ENCODE measurements at places on chromosomes 3 and 15. TPM values are rescaled to one million over a fixed set of nuclear protein-coding genes. Genes with fewer than 3 reads are reported as not detected.

GRCh38 chr3:156648086-156648485 is 26.3 kb upstream of the TIPARP start:
- no peak for DNase-seq

DNA sequence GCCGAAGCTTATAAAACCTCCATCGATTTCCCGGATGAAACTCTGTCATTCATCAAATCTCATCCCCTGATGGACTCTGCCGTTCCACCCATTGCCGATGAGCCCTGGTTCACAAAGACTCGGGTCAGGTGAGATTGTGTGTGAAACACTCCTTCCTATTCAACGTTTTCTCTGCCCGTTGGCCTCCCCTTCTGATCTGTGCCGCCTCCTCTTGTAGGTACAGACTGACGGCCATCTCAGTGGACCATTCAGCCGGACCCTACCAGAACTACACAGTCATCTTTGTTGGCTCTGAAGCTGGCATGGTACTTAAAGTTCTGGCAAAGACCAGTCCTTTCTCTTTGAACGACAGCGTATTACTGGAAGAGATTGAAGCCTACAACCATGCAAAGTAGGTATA is 47.4 kb downstream of the SEMA6D start:
- DNase-seq: no peak

- no peak for DNase-seq
Observed at GRCh38 chr3:99482191-99482590, 156.2 kb upstream of the COL8A1 start.

DNA sequence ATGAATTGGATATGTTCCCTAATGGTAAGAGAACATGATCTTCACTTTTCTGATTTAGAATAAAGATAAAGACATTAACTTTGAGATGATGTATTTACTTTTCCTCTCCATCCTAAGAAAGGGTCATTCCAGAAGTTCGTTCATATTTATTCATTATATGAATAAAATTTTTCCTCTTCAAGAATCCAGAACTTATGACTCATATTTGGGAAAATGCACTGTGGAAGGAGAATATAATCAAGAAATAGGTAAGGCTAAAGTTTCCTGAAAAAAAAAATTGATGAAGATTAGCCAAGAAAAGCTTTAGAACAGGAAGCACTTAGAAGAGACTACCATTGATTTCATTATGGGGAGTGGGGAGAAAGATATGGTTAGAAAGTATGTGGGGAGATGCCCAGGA is 36.5 kb upstream of the CBLB start:
- no peak for DNase-seq

DNA sequence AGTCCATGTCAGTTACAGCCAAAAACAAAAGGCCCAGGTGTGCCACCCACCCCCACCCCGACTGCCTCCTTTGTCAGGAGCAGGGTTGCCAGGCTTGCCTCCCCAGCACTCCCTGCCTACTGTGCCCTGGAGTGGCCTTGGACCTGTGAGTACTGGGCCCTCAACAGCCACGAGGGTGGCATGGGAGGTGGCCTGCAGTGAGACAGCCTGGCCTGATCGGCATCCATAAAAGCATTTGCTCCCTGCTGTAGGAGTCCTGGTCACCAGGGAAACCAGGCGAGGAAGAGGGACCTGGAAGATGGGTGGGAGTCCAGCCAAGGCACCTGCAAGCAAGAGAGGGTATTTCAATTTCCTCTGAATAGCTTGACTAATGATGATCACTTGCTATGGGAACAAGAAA is 56.4 kb upstream of the KCNMB2 start:
- no peak for DNase-seq

DNA sequence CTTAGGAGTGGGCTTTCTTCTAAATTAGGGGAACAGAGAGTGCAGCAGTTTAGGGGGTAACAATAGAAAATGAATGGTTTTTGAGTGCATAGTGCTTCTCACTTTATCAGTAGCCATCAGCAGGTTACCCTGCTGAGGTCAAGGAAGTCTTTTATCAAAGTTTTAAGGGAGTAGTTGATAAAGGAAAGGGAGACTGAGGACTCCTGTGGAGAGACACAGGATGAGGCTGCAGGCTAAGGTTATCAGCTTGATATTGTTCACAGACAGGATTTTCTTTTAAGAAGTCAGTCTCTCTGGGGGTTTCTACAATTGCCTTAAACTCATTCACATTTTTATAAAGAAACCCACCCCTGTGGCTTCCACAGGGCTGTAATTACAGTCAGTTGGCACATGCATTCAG is 205.0 kb downstream of the AGBL1 start:
- DNase-seq: no peak

DNA sequence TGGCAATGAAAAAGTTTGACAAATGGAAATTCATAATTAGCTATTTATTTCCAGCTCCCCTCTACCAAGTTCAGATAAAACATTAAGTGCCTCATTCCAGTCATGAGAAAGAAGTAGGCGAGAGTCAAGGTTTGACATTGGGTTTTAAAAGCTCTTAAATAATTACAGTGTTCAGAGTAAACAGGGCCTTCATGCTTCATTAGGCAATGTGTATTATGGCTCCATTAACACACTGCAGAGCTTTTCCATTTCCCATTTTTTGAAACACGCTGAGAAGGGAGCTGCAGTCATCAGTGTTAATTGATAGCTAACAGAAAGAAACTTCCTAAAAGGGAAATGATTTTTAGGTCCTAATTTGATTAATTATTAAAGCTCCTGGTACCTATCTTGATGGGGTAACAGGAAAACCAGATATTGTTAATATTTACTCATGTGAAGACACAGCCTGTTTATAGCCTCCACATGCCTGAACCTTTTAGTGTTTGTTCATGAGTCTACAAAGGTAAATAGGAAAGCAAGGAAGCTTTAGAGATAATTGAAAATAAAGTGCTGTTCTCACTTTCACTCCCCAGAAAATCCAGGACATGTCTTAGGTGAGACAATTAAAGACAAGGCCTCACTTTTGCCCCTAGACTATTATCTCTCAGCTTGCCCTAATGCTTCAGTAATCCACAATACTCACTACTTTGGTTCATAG is 28.7 kb downstream of the SST start:
- no peak for DNase-seq

DNA sequence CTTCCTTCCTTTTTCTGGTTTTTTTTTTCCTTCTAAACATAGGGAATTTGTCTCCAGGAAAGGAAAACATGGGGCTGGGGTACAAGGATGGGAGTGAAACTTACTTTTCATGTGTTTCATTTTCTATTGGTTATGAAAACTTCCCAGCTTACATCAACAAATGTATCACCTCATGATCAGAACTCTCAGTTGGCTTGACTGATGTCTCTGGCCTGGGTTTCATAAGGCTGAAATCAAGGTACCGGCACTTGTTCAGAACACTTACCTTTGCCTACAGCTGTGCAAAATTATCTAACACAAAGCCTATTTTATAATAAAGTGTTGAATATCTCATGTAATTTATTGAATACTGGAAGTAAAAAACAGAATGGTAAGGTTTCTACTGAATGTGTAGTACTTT is 91.8 kb upstream of the STT3B start:
- no peak for DNase-seq

GRCh38 chr15:73925848-73926218 is 429 bp upstream of the LOXL1 start:
- DNase-seq: no peak

DNA sequence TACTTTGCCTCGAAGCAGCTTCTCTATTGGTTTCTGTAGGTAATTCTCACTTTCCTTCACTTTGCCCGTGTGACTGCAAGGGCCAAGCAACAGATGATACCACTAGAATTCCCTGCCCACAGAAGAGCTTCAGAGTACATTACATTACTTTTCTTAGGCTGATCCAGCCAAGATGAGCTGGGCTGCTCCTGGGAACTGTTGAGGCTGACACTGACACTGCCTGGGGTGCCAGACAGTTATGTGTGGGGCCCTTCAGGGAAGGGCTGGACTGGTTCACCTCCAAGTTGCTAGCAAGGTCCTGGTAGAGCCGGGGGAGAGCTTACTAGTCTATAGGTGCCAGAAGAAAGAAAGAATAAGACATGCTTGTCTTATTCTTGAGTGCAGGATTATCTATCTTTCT is 19.0 kb downstream of the GORASP1 start:
- DNase-seq: no peak

DNA sequence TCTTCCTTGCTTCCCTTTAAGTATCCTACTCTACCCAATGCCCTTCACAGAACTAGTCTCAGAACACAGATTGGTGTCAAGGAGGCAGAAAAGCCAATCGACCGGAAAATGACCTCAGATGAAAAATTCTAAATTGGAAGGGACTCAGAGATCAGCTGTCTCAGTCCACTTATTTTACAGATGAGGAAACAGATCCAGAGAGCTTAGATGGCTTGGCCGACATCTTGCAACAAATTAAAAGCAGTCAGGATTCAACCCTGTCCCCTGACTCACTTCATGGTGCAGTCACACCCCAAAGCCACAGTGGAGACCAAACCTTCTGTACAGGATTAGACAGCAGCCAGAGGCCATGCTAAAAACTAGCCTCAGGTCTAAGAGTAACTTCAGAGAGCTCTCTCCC is 169.3 kb upstream of the BHLHE40 start:
- DNase-seq: no peak

- peak; percentile 33 for DNase-seq
Observed at GRCh38 chr3:146640955-146641867, 36.1 kb upstream of the PLSCR5 start.

- DNase-seq: no peak
Observed at GRCh38 chr3:168470380-168470779, 374.7 kb upstream of the GOLIM4 start.

DNA sequence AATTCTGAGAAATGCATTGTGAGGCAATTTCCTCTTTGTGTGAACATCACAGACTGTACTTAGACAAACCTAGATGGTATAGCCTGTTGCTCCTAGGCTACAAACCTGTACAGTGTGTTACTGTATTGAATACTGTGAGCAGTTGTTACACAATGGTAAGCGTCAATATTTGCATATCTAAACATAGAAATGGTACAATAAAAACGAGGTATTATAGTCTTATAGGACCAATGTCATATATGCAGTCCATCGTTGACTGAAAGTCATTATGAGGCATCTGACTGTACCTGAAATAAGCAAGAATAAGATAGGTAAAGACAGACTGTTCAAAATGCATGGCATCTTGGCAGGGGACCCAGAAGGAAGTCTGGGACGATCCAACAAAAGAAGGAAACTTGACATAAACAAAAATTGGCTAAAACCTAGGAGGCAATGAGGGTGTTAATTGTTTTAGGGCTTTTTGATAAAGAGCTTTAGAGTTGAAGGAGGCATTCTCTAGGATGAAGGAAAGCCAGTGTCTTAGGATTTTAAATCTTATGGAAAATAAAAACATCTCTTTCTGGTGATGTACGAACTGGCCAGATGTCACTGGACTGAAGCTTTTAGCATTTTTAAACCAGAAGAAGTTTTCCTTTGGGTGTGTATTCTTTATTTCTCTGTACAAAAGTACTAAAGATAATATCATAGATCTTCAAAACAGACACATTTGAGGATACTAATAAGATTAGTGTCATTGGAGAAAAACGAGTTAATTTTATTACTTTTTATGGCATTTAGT is 9.2 kb upstream of the SPRED1 start:
- no peak for DNase-seq

DNA sequence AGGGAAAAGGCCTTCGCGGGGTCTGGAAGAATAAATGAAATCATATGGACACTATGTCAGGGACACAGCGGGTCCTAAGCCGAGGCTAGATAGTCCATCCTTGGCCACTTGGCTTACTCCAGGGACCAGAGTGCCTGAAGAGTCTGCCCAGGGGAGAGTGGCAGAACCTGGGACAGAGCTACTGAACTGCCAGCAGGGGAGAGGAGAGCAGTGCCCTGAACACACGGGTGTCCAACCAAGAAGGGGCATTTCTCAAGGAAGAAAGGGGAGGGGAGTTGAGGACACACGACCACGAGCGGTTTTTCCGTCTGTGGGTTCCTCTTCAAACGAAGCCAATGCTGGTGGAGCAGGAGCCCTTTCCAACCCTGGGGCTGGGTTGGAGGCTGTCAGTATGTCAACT is 1.0 kb downstream of the ACAN start:
- DNase-seq: no peak

DNA sequence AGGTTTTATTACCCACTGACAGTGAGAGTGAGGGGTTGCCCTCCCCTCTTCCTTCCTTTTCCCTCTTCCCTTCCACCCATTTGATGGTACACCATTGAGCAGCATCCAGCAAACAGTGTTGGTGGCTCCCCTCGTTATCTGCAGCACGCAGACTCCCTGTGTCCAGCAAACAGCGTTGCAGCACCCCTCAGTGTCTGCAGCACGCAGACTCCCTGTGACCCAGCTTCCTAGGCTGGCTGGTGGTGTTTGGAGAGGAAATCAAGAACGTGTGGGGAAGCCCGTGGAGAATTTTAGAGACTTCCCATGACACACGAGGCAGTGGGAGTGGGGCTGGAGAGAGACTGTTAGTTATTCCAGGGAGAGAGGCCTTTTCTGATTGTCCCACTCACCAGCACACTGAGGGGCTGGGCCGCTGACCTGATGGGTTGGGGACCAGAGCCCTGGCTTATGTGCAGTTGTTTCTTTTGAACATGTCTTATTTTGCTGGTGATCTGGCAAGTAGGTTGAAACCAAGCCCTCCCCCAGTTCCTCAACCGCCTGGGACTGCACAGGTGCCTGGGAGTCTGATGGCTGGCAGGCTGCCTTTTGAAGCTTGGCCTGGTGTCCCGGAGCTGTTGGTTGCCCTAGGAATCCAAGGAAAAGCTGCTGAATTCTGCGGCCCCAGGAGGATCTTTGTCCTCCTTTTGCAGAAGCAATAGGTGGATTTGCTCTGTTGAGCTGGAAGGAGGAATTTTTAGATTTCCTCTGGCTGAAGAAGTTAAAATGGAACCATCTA is 19.0 kb downstream of the APBA2 start:
- DNase-seq: no peak

DNA sequence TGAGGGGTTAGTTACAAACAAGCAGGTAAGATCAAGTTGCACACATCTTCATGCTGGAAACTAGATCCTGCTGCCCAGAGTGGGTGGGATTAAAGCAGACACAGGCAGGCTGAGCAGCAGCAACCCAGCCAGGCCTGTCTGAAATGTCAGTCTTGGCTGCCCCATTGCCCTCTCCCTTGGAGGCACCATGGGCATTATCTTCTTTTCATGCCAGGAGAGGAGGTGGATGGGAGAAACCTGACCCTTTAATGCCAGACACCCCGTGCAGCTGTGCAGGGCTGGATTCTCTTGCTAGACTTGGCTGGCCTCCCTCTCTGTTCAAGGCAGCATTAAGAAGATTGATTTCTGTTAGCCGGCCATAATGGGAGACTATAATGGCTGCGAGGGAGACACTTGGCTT is 23.0 kb upstream of the EPHB1 start:
- DNase-seq: no peak

DNA sequence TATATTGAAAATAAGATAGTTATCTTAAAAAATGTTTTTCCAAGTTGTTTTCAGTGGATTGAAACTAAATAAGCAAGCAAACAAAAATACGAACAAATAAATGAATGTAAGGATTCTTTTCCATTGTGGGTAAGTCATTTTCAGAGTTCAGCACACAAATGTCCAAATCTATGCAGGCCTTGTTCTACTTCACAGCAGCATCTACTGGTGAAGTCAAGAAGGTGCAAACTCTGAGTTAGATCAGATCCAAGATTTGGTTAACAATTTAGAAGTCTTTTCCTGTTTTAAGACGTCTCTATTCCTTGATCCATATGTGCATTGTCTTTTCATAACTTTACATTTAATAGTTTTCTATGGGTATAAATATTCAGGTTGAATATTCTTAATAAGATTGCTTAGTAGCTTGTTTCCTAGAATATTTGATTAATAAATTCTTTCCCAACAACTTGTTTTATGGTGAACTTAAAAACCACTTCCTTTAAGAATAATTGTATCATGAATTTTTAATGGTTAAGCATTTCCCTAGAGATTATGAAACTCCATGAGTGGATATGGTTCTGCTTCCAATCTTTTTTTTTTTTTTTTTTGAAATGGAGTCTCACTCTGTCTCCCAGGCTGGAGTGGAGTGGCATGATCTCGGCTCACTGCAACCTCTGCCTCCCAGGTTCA is 10.5 kb downstream of the PTX3 start:
- no peak for DNase-seq

Gene SYNPR
- total RNA-seq: not detected

Gene CYP1A1
- 2.2 TPM for total RNA-seq
